Airway epithelial cell (primary cell): ENCODE measurements at places on chromosomes 16 and 17. TPM values are rescaled to one million over a fixed set of nuclear protein-coding genes. Genes with fewer than 3 reads are reported as not detected.

The TOX3 gene
- 0.05 TPM in 1 of 2 replicates, not detected in the other for total RNA-seq

The SLC16A6 gene
- total RNA-seq = 2.5 and 2.6 TPM in 2 replicates

The CLEC18A gene
- total RNA-seq = 0.05 and 0.07 TPM in 2 replicates

The KRT31 gene
- 0.05 and 0.28 TPM in 2 replicates for total RNA-seq

The MEIOB gene
- total RNA-seq = not detected in 2 replicates

The C16orf54 gene
- total RNA-seq = not detected in 2 replicates

The CBFA2T3 gene
- total RNA-seq = 0.09 and 0.63 TPM in 2 replicates

The C17orf107 gene
- total RNA-seq = 1.1 and 1.2 TPM in 2 replicates

The ZFPM1 gene
- total RNA-seq = 2.2 and 3.0 TPM in 2 replicates

The GPS2 gene
- 50.8 and 66.1 TPM in 2 replicates for total RNA-seq

The SDR42E2 gene
- not detected in 2 replicates for total RNA-seq

The LRRC75A gene
- not detected in 2 replicates for total RNA-seq

The TXNDC11 gene
- total RNA-seq = 30.3 and 31.5 TPM in 2 replicates

The CLEC18B gene
- total RNA-seq = 0.14 TPM in 1 of 2 replicates, not detected in the other

The PLK1 gene
- 53.6 and 57.6 TPM in 2 replicates for total RNA-seq

The G6PC1 gene
- total RNA-seq = not detected in 2 replicates

The GAS7 gene
- 1.1 and 5.5 TPM in 2 replicates for total RNA-seq

The CDRT4 gene
- 3.2 and 5.9 TPM in 2 replicates for total RNA-seq

The MON1B gene
- 16.3 and 21.1 TPM in 2 replicates for total RNA-seq

The AIPL1 gene
- total RNA-seq = not detected in 2 replicates

The LPO gene
- not detected in 2 replicates for total RNA-seq

The ASPHD1 gene
- 5.4 and 9.3 TPM in 2 replicates for total RNA-seq

The NGFR gene
- 3.2 and 3.9 TPM in 2 replicates for total RNA-seq

The RGS11 gene
- total RNA-seq = 0.56 and 0.70 TPM in 2 replicates

The KRTAP16-1 gene
- total RNA-seq = not detected in 2 replicates

The LLGL2 gene
- total RNA-seq = 47.7 and 48.8 TPM in 2 replicates

The OR1A1 gene
- not detected in 2 replicates for total RNA-seq

The GNG13 gene
- total RNA-seq = not detected in 2 replicates

The SLC5A10 gene
- total RNA-seq = 0.05 TPM in 1 of 2 replicates, not detected in the other

The OR1F1 gene
- total RNA-seq = 0.78 TPM in 1 of 2 replicates, not detected in the other

The PYY gene
- total RNA-seq = not detected in 2 replicates

The SLC52A1 gene
- total RNA-seq = 0.35 and 0.70 TPM in 2 replicates

The TPSAB1 gene
- total RNA-seq = not detected in 2 replicates

The APOBR gene
- not detected in 2 replicates for total RNA-seq

The HBA2 gene
- not detected in 2 replicates for total RNA-seq

The FAM20A gene
- total RNA-seq = not detected in 2 replicates

The KRT39 gene
- not detected in 2 replicates for total RNA-seq

The BAIAP3 gene
- total RNA-seq = 0.21 TPM in 1 of 2 replicates, not detected in the other

The CDT1 gene
- total RNA-seq = 55.9 and 56.5 TPM in 2 replicates

The P2RX1 gene
- total RNA-seq = not detected in 2 replicates

The SCNN1B gene
- total RNA-seq = 2.7 and 4.8 TPM in 2 replicates

The CHST6 gene
- 1.3 and 1.5 TPM in 2 replicates for total RNA-seq

The VKORC1 gene
- total RNA-seq = 86.5 and 89.8 TPM in 2 replicates

The KRTAP4-6 gene
- not detected in 2 replicates for total RNA-seq

The CCT6B gene
- total RNA-seq = 0.84 and 1.2 TPM in 2 replicates

The DHRS11 gene
- 15.2 and 18.3 TPM in 2 replicates for total RNA-seq

The ALOX15 gene
- not detected in 2 replicates for total RNA-seq

The SECTM1 gene
- 4.0 and 8.5 TPM in 2 replicates for total RNA-seq

The GLG1 gene
- total RNA-seq = 69.6 and 91.8 TPM in 2 replicates

The PRSS27 gene
- 4.4 and 5.3 TPM in 2 replicates for total RNA-seq

The RAMP2 gene
- 0.49 TPM in 1 of 2 replicates, not detected in the other for total RNA-seq

The TPSG1 gene
- not detected in 2 replicates for total RNA-seq

The CLEC3A gene
- not detected in 2 replicates for total RNA-seq

The CTF1 gene
- 1.6 and 2.5 TPM in 2 replicates for total RNA-seq
